ENCODE measurements at places on chromosomes 4 and X.

DNA sequence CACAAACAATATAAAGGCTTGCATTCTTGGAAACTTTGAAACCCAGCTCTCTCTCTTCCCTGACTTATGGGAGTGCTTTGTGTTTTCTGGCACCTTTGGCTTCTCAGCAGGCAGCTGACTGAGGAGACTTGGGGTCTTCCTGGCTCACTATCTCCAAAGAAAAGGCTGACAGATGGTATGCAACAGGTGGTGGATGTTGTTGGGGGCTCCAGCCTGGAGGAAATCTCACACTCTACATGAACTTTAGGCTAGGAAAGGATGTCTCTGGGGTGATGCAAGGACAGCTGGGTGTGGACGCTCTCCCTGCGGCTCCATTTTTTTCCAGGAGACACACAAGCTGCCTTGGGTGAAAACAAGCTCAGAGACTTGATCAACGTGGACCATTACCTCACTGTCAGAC lies 67.4 kb downstream of the DNAAF6 start:
- no peaks in the 10 kb centered on the region for H3K36me3 ChIP-seq
- no peak overlapping the region for H3K27ac ChIP-seq
- no peak overlapping the region for H3K4me3 ChIP-seq
- DNase-seq, result no peak
- no peaks in the 10 kb centered on the region for H3K27me3 ChIP-seq

DNA sequence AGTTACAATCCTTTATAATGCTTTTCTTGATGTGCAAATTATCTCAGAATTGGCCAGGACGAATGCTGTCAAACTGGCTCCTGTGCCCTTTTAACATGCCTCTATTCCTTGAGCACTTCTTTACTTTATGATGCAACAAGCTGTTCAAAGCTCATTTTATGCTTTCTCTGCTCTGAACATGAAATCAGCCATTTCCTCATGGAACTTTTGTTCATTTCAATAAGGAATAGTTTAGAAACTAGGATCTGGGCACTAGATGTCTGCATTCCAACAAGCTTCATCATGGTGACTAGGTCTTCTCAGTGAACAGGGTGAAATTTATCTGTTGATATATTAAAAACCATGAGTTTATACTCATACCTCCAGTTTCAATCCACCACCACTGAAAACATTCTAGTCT lies 87.3 kb upstream of the TEX13A start:
- H3K27me3 ChIP-seq, result no peaks in the 10 kb centered on the region
- H3K4me3 ChIP-seq, result no peak overlapping the region
- H3K4me1 ChIP-seq, result no peaks in the 10 kb centered on the region
- H3K27ac ChIP-seq, result no peak overlapping the region

DNA sequence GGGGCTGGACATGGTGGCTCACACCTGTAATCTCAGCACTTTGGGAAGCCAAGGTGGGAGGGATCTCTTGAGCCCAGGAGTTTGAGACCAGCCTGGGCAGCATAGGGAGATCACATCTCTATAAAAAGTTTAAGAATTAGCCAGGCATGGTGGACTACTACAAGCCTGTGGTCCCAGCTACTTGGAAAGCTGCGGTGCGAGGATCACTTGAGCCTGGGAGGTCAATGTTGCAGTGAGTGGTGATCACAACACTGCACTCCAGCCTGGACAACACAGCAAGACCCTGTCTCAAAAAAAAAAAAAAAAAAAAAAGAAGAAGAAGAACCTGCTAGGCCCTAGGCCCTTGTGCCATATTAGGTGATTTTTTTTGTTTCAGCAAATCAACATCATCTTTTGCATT lies 12.2 kb downstream of the SRD5A3 start:
- H3K36me3 ChIP-seq, result no peaks in the 10 kb centered on the region
- no peaks in the 10 kb centered on the region for H3K4me1 ChIP-seq
- no peak overlapping the region for H3K4me3 ChIP-seq
- H3K27ac ChIP-seq, result no peak overlapping the region
- no peaks in the 10 kb centered on the region for H3K27me3 ChIP-seq

GRCh38 chrX:30814978-30815377 lies 74.1 kb downstream of the TAB3 start:
- no peaks in the 10 kb centered on the region for H3K36me3 ChIP-seq
- H3K4me1 ChIP-seq, result no peaks in the 10 kb centered on the region
- no peak for DNase-seq
- no peak overlapping the region for H3K27ac ChIP-seq
- no peak overlapping the region for H3K4me3 ChIP-seq

GRCh38 chr4:151715881-151716280 lies 44.9 kb downstream of the GATB start:
- no peaks in the 10 kb centered on the region for H3K4me1 ChIP-seq
- no peaks in the 10 kb centered on the region for H3K27me3 ChIP-seq
- no peak overlapping the region for H3K27ac ChIP-seq
- H3K4me3 ChIP-seq, result no peak overlapping the region
- no peaks in the 10 kb centered on the region for H3K36me3 ChIP-seq

DNA sequence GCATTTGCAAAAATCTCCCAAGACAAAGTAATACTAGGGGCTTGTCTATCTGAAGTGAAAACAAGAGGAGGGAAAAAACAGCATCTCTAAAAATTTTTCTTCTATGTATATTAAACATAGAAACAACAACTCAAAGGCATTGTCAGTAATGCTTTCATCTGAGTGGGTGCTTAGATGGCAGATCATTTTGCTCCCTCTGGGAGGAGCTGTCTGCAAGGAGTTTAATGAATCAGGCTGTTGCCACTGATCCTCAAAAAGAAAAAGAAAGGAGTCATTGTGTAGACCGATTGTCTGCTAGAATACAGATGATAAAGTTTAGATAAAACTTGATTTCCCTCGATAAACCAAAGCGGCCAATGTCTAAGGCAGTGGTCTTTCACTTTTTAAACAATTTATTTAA lies 49.7 kb upstream of the KLHL8 start:
- H3K36me3 ChIP-seq, result no peaks in the 10 kb centered on the region
- no peak overlapping the region for H3K27ac ChIP-seq
- DNase-seq, result no peak
- no peak overlapping the region for H3K4me3 ChIP-seq

DNA sequence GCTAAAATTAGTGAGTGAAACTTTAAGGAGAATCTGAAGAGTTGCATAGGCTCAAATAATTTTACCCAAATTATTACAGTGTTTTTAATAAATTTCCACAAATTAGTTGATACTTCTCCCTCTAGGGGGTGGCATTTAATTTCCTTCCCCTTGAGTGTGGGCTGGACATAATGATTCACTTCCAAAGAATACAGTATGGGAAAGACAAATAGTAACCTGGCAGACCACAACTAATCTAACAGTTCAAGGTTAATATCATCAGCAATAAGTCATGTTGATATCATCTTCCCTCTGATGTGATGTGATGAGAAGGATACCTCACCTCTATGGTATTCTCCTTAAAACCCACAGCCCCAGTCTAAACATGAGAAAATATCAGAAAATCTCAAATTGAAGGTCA lies 15.5 kb downstream of the PFKFB1 start:
- H3K4me1 ChIP-seq, result no peaks in the 10 kb centered on the region
- H3K36me3 ChIP-seq, result no peaks in the 10 kb centered on the region
- H3K27ac ChIP-seq, result no peak overlapping the region
- H3K27me3 ChIP-seq, result no peaks in the 10 kb centered on the region

DNA sequence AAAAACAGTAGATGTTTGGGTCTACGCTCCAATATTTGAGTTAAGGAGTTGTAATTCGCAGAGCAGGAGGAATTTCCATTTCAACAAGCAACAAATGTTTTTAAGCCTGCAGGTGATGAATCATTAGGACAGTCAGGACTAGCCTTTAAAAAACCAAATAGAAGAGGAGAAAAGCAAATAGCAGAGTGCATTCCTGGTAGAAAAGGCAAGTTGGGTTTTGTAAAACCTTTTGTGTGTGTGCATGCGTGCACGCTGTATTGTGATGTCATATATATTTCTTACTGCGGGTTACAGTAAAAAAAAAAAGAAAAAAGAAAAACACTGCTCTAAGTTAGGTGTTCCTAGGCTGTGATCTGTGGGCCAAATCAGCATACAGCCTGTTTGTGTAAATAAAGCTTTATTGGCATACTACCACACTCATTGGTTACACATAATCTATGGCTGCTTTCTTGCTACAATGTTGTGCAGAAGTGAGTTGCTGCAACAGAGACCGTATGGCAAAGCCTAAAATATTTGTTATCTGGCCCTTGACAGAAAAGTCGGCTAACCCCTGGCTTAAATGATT lies 135.6 kb downstream of the MID1 start:
- H3K4me1 ChIP-seq, result no peaks in the 10 kb centered on the region
- no peaks in the 10 kb centered on the region for H3K36me3 ChIP-seq
- no peak overlapping the region for H3K27ac ChIP-seq
- DNase-seq, result no peak

- no peaks in the 10 kb centered on the region for H3K36me3 ChIP-seq
- DNase-seq, result peak; percentile 73
Measured at GRCh38 chr4:121070696-121071639, 1.4 kb downstream of the NDNF start.

- peak; percentile 58 for DNase-seq
- peak overlapping the region; percentile 88 for H3K27ac ChIP-seq
- peaks cover 5% of the 10 kb centered on the region for H3K4me1 ChIP-seq
Measured at GRCh38 chr4:119080721-119081541, 54.7 kb upstream of the MYOZ2 start.

- no peaks in the 10 kb centered on the region for H3K36me3 ChIP-seq
- H3K27me3 ChIP-seq, result no peaks in the 10 kb centered on the region
- no peak overlapping the region for H3K27ac ChIP-seq
- H3K4me3 ChIP-seq, result no peak overlapping the region
- no peaks in the 10 kb centered on the region for H3K4me1 ChIP-seq
Measured at GRCh38 chr4:110211007-110211769, 12.8 kb upstream of the ELOVL6 start.

- H3K27ac ChIP-seq, result peak overlapping the region; percentile 83
- peak overlapping the region; percentile 57 for H3K4me3 ChIP-seq
- no peaks in the 10 kb centered on the region for H3K36me3 ChIP-seq
- H3K27me3 ChIP-seq, result no peaks in the 10 kb centered on the region
- no peaks in the 10 kb centered on the region for H3K4me1 ChIP-seq
- DNase-seq, result no peak
Measured at GRCh38 chrX:101407167-101407747, 468 bp downstream of the GLA start.

DNA sequence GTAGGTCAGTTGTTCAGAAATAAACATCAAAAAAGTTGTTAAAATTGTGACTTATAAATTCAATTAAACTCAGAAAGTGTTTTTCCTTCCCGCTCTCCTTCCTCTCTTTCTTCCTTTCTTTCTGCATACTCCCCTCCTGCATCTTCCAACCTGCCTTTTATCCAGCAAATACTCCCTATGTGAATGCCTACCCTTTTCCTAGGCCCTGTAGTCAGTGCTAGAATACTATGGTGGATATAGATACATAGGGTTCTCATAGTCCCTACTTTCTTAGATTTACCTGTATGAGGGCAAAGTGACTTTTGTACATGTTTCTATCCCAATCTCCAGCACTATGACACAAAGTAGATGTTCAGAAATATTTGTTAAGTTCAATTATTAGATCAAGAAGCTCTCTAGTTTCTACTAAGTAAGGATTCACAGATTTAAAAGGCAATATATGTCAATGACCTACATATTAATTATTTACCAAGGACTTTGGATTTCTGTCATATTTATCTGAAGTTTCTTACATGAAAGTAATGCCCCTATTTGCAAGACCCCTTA lies 732 bp downstream of the SULT1E1 start:
- no peaks in the 10 kb centered on the region for H3K27me3 ChIP-seq
- H3K36me3 ChIP-seq, result no peaks in the 10 kb centered on the region
- no peaks in the 10 kb centered on the region for H3K4me1 ChIP-seq
- no peak for DNase-seq

DNA sequence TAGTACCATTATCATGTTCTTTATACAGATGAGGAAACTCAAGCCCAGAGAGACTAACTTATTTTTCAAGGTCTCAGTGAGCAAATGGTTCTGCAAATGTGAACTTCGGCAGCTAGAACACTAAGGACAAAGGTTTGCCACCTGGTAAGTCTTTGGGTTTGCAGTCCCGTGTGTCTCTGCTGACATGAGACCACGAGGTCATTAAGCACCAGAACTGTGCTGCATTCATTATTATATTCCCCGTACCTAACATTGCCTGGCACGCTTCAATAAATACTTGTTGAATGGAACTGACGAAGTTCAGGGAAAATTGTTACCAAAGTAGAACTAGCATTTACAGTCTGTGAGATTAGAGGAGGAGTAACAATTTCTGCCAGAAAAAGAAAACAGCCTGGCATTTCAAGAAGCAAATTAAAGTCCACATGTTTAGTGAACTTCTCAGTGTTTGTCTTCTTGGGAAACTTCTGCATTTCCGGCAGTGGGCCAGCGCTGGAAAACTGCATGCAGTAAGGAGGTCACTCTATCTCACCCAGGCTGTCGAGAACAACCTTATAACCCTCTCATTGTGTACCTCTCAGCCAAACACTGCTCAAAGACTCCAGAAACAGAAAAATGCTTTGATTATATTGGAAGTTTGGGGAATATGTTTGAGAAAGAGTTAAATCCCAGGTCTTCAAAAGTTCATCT lies 67.4 kb upstream of the CPEB2 start:
- DNase-seq, result no peak
- H3K4me1 ChIP-seq, result no peaks in the 10 kb centered on the region
- H3K27me3 ChIP-seq, result no peaks in the 10 kb centered on the region
- no peak overlapping the region for H3K4me3 ChIP-seq
- H3K36me3 ChIP-seq, result no peaks in the 10 kb centered on the region

GRCh38 chrX:24651783-24652182 lies 4.6 kb upstream of the PCYT1B start:
- no peak overlapping the region for H3K4me3 ChIP-seq
- H3K36me3 ChIP-seq, result no peaks in the 10 kb centered on the region
- no peak overlapping the region for H3K27ac ChIP-seq
- no peak for DNase-seq

DNA sequence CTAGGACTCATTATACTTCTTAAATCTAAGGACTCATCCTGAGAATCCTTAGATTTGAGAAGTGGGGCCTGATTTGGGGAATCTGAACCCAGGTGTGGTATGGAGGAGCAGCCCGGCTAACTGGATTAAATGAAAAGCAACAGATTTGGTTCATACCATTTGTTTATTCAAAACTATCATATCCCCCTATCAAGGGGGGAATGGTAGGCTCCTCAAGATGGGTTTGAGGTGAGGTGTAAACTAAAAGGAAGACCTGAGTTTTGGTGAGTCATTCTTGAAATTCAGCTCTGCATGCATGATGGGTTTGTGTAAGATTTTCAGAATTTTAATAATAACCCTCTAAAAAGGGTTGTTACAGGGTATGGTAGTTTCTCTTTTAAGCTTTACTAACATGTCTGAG lies 53.4 kb downstream of the CASP6 start:
- H3K4me3 ChIP-seq, result no peak overlapping the region
- H3K4me1 ChIP-seq, result no peaks in the 10 kb centered on the region
- no peaks in the 10 kb centered on the region for H3K36me3 ChIP-seq
- DNase-seq, result no peak
- no peak overlapping the region for H3K27ac ChIP-seq
- no peaks in the 10 kb centered on the region for H3K27me3 ChIP-seq

GRCh38 chr4:37224854-37225253 lies 19.7 kb upstream of the NWD2 start:
- H3K27me3 ChIP-seq, result no peaks in the 10 kb centered on the region
- H3K4me3 ChIP-seq, result no peak overlapping the region
- no peak for DNase-seq

Data from colonic mucosa (tissue), 4 donors.